ENCODE measurements at places on chromosomes 16 and 17. TPM values are rescaled to one million over a fixed set of nuclear protein-coding genes. Genes with fewer than 3 reads are reported as not detected.

The PNMT gene
- 0.53 TPM for total RNA-seq

The SEC14L1 gene
- 74.6 TPM for total RNA-seq

The RGS11 gene
- total RNA-seq, result 2.3 TPM

The ODAD4 gene
- total RNA-seq, result 1.6 TPM

The ENKD1 gene
- total RNA-seq, result 9.7 TPM

The LDHD gene
- 0.71 TPM for total RNA-seq

The KRT31 gene
- not detected for total RNA-seq

The AGRP gene
- total RNA-seq, result not detected
